Adipocyte (in vitro differentiated cells): ENCODE measurements at places on chromosomes 7 and 10.
A peak's percentile ranks its signal among the peaks of the same experiment; 100 is the strongest.

DNA sequence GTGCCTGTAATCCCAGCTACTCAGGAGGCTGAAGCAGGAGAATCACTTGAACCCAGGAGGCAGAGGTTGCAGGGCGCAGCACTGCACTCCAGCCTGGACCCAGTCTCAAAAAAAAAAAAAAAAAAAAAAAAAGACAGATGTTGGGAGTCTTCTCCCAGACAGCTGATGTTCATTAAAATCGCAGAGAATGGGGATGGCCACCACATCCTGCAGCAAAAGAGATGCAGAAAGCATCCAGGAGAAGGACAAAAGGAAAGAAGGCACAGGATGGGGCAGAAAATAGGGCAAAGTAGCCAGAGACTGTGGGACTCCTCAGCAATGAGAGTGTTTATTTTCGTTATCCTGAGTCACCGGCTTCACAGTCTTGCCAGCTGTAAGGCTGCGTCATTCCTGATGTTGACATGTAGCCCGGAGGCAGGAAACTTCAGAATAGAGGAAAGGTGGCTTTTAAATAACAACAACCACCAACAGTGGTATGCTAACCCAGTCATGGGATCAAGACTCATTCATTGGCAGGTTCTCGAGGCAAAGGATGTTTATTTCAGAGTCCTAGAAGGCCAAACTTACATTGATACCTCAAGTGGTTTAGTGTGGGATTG, 149.5 kb upstream of the SVIL start:
- DNase-seq, result peak; percentile 99

- no peak for DNase-seq
Measured at GRCh38 chr7:88322151-88322550, 15.5 kb upstream of the STEAP4 start.

DNA sequence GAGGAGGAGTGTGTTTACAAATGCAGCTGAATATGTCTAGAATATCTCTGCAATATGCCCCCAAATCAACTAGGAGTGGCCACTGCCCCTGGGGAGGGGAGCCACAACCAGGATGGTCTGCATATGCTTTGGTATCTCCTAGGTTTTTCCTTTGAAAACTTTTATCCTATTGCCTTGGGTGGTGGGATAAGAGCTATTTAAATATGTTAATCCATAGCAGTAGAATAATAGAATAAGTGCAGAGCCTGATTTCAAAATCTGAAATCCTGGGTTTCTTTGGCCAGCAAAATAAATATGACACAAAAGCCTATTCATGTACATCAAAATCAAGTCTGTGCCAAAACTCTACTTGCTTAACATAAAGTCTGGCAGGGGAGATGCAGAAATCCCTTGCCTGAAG, 79.6 kb upstream of the FGFR2 start:
- DNase-seq, result no peak

DNA sequence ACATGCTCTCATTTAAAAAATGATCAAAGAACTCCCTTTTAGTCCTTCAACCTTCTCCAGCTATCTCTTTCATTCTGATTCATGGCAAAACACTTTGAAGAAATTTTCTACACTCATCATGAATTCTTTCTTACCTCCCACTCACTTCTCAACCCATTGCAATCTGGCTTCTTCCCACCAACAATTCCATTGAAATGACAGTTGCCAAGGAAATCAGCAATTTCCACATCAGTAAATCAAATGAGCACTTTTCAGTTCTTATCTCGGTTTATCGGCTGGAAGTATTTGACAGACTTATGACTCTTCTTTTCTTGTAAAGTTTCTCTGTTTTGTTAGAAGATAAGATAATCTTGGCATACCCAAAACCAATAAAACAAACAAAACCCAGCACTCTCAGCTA, 99.1 kb upstream of the CACNA2D1 start:
- peak; percentile 67 for DNase-seq

DNA sequence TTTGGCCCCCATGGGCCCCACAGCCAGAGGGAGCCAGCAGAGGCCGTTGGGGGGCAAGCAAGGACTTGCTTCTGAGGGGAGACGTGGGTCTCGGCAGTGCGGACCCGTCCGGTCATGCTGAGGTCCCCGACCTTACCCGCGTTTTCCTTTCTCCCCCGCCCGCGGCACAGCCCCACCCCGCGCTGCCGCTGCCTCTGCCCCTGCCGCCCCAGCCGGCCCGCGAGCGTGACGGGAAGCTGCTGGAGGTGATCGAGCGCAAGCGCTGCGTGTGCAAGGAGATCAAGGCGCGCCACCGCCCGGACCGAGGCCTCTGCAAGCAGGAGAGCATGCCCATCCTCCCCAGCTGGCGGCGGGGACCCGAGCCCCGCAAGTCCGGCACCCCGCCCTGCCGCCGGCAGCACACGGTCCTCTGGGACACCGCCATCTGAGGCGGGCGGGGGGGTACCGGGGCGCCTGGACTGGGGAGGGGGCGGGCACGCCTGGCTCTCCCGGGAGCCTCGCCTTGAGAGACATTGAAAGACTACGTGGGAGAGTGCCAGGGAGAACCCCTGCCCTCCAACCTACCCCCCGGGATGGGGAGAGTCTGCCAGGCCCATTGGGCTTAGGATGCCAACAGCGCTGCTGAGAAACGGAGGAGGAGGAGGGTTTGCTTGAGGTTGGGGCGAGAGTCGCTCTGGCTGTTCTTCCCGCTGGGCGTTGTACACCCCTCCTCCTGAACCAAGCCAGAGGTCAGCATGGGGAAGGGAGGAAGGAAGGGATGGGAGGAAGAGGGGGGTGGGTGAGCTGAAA, 9.9 kb downstream of the NYAP1 start:
- no peak for DNase-seq

DNA sequence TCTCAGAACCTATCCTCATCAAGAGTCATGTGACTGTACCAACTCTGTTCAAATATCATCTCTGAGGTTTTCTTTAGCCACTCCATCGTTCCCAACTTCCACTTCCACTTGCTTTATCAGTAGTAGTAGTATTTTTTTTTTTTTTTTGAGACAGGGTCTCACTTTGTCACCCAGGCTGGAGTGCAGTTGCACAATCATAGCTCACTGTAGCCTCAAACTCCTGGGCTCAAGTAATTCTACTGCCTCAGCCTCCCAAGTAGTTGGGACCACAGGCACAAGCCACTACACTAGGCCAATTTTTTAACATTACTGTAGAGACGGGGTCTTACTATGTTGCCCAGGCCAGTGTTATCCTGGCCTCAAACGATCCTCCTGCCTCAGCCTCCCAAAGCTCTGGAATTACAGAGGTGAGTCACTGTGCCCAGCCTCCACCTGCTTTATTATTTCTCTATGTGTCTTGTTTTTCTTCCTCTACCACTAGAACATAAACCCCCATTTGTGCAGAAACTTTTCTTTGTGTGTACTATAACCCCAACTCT, 5.9 kb downstream of the NCAPG2 start:
- no peak for DNase-seq

GRCh38 chr7:153523320-153524015, 528.7 kb upstream of the DPP6 start:
- no peak for DNase-seq

- peak; percentile 60 for DNase-seq
Measured at GRCh38 chr10:106360870-106361269, 803.6 kb downstream of the SORCS1 start.

GRCh38 chr10:62386356-62387320, 12.5 kb downstream of the ZNF365 start:
- peak; percentile 6 for DNase-seq

GRCh38 chr10:84398696-84399095, 70.3 kb downstream of the CCSER2 start:
- DNase-seq, result no peak

- peak; percentile 42 for DNase-seq
Measured at GRCh38 chr10:122152544-122152943, 118.6 kb upstream of the BTBD16 start.

DNA sequence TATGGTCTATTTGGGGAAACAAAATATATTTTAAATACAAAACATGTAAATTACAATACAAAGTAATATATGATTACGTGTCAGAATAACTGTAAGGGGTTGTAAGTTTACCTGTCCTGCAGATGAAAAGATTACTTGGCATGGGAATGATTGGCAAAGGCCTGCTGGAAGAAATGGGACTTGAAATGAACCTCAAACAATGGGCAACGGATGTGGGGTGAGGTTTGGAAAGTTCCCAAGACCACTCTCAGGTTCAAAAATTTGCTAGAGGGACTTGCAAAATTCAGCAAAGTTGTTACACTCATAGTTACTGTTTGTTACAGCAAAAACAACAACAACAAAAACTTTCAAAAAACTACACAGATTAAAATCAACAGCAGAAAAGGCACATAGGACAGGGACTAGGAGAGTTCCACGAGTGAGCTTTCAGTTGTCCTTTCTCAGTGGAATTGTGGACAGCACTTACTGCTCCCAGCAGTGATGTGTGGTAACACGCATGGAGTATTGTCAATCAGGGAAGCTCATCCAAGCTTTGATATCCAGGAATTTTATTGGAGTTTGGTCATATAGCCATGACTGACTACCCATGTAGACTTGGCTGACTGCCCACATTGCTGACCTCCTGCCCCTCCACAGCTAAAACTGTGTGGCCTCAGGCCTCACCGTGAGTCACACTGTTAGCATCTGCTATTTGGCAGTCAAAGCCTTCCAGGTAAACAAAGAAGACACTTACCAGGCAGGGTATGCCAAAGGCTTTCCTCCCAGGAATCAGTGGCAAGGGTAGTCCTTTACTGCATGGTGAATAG, 43.8 kb downstream of the EXOC6 start:
- DNase-seq, result peak; percentile 53

DNA sequence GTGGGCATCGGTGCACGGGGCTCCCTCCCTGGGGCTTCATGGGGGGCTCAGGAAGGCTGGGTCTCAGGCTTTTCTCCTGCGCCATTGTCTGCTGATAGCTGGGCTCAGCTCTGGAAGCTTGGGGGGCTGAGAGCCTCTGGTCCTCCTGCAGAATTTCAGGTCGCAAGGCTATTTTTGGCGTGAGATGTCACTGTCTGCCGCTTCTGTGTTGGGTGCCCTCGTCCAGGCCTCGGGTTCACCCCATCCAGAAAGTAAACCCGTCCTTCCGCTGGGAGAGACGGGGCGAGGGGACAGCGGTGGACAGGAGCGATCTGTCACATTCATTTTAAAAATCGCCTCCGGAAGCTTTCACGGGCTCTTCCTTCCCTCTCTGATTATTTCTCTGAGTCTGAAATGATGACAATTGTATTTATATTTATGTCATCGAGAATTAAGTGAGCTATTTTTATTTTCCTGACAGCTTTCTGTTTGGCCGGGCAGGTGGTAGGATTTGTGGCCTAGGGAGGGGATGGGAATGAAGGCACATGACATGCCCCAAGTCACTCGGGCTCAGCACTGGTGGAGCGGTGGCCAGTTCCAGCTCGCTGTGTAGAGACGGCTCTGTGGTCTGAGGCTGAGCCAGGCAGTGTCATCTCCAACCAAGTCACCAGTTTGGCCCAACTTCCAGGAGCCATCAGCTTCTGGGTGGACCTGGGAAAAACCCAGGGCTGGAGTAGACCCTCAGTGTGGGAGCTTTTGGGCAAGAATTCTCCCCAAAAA, 40.7 kb upstream of the AP5Z1 start:
- no peak for DNase-seq

- no peak for DNase-seq
Measured at GRCh38 chr10:75862935-75863334, 431.5 kb downstream of the LRMDA start.

DNA sequence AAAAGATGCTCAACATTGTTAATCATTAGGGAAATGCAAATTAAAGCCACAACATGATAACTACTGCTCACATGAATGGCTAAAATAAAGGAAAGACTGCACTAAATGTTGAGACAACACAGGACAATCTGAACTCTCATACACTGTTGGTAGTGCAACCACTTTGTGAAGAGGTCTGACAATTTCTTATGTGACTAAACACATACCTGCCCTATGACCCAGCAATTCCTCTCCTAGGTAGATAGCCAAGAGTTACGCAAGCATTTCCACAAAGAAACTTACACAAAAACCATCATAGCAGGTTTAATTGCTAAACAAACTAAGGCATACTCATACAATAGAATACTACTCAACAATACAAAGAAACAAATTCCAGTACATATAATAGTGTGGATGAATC, 41.8 kb upstream of the HERPUD2 start:
- peak; percentile 50 for DNase-seq

DNA sequence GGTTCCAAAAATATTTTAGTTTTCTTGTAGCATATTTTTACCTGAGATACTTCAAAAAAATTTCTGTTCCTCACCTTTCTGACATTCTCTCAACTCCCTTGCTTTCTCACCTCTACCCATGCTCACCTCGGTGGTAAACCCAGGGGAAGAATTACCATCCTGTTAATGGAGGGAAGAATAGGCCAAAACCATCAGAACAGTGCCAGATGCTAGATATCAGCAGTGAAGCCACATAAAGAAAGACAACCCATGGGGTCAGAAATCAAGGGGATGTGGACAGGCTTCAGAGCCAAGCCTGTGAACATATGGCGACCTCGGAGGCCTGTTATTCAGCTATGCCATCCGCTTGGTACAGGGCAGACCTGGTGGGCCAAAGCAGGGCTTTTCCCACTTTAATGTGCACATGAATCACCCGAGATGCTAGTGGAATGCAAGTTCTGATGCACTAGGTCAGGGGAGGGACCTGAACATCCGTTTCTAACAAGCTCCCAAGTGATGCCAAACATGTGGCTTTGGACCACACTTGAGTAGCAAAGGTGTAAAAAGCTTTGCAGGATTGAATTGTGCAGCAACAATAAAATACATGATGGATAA, 125.5 kb downstream of the NPY start:
- DNase-seq, result no peak

GRCh38 chr10:18210711-18211110, 70.5 kb downstream of the CACNB2 start:
- no peak for DNase-seq

DNA sequence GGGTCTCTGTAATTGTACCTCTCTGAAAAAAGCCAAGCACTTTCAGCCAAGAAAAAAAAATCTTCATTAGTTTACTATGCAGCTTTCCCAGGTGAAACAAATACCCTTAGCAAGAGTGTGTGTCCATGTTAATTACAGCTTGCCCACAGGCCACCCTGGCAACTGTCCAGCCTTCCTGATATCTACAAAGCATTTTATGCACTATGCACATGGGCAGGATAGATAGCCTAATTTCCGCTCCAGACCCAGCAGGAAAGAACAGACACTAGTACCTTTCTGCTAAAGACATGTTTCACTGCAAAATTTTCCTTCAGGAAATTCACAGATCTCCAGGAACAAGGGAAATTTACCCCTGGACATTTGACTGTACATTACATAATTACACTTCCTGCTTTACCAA, 24.4 kb downstream of the CACNA2D1 start:
- no peak for DNase-seq

GRCh38 chr10:132448248-132448731, 51.3 kb downstream of the PWWP2B start:
- DNase-seq, result peak; percentile 38

GRCh38 chr10:132783940-132784865, 1.7 kb downstream of the NKX6-2 start:
- DNase-seq, result no peak

GRCh38 chr10:96431211-96431970, 72.6 kb upstream of the OPALIN start:
- no peak for DNase-seq
